ENCODE measurements at places on chromosomes 4 and X.
A peak's percentile ranks its signal among the peaks of the same experiment; 100 is the strongest.

- no peak for DNase-seq
Observed at GRCh38 chr4:6368601-6369000, 99.0 kb downstream of the WFS1 start.

DNA sequence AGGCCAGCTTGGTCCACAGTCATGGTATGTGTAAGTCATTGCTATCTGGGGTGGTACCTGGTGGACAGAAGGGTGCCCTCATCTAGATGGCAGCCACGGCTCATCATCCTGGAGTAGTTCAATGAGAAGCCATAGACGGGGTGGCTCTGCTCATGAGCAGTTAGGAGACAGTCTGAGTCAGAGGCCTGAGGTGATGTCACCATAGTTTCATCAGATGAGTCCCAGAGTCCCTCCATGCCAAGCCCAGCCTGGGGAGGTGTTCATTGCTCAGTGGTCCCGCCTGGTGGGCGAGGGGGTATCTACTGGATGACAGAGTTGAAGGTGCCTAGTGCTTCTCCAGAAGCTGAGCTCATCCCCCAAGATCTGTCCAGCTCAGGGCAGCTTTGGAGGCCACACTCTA lies 49.8 kb downstream of the DLG3 start:
- DNase-seq: no peak

DNA sequence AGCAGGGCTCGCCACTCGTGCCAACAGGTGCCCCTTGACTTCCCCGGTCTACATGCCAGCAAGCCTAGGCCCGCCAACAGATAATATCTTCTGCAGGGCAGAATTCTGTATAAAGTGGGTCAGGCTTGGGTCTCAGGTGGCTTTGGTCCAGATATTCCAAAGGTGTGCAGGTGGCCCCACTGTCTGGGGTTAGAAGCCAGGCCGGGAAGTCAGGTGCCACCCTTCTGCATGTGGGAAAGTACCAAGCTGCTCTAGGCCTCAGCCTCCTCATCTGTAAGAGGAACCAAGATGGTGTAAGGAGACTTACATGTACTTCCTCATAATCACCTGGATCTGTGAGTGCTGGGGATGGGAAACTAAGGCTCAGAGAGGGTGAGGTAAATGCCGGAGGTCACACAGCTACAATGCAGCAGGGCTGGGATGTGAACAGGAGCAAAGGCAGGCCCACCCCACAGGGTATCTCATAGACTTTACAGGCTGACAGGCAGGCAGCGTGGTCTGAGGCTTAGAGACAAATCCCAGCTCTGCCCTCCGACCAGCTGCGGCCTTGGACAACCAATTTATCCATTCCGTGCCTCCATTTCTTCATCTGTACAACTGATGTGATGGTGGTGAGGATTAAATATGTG lies 35.9 kb downstream of the WDR1 start:
- no peak for DNase-seq

- DNase-seq: no peak
Observed at GRCh38 chr4:93263166-93263565, 565.4 kb upstream of the ATOH1 start.

DNA sequence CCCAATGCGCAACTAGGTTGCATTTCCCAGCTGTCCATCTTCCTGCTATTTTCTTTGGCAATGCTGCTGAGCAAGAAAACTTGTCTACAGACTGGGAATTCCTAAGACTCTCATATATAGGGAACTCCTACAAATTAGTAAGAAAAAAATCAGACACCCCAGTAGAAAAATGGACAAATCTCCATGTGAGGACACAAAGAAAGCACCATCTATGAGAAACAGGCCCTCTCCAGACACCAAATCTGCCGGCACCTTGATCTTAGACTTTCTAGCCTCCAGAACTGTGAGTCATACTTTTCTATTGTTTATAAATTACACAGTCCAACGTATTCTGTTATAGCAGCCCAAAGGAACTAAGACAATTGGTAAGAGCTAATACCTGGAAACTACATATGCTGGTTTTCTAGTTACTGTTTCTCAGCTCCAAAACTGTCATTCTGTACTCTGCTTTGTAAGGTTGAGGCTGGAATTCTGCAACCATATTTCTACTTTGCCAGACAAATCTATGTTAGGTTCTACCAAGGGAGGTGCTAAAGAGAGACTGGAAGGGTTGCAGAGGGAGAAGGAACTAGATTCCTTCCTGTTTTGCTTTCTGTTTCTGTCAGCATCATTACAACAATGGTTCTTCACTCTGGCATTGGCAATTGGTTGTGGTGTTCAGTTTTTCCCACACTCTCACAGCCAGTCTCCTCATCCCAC lies 35.7 kb upstream of the FAM241A start:
- DNase-seq: no peak

GRCh38 chr4:188658958-188659522 lies 519.8 kb downstream of the TRIML1 start:
- DNase-seq: no peak

DNA sequence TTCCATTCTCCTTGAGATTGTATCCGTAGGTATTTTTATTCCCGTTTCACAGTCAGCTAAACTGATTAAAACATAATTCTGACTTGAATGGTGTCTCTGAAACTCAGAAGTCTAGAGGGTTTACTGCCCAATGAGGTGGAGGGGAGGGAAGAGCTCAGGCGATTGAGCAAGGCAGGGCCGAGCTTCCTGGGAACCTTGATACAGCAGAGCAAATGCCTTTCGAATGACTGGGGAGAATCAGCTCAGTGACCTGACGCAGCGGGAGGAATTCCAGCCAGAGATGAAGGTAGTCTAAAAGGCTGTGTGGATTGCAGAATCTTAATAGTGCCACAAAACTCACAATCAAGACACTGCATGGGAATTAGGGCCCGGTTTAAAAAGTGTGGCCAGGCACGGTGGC lies 233.6 kb downstream of the EVC2 start:
- DNase-seq: no peak

DNA sequence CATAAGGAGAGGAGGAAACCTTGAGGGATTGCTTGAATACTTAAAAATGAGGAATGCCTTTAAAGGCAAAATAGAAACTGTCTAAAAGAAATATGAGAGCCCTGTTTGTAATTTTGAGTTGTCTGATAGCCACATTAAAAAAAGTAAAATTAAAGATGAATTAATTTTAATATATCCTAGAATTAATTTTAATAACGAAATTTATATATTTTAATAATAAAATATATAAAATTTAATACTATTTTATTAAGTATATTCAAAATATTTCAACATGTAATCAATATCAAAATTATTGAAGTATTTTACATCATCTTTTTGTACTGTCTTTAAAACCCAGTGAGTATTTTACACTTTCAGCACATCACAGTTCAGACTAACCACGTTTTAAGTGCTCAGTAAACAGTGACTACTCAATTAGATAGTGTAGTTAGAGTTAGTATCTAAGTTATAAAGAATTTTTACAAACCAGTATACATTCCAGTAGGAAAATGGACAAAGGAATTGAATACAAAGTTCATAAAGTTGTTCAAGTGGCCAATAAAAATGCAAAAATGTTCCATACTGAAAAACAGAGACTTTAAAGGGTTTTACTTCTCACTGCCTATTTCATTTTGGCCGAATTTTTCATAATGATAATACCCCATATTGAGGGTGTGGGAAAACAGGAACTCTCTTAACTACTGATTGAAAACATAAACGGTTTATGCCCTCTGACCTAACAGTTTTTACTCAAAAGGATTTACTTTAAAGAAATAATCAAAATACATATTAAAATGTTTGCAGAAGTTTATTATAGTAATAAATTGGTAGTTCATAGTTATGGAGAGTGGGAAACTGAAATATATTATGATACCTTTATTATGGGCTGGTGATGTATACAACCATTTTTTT lies 2.9 kb downstream of the SLC30A9 start:
- no peak for DNase-seq

- DNase-seq: no peak
Observed at GRCh38 chr4:177266506-177266905, 43.2 kb upstream of the NEIL3 start.

GRCh38 chrX:6384921-6385320 lies 150.0 kb downstream of the VCX3A start:
- DNase-seq: no peak

GRCh38 chr4:81465406-81466340 lies 6.0 kb downstream of the RASGEF1B start:
- DNase-seq: peak; percentile 98

GRCh38 chrX:43707812-43708548 lies 51.9 kb downstream of the MAOA start:
- no peak for DNase-seq

- DNase-seq: no peak
Observed at GRCh38 chrX:78326401-78326800, 1.0 kb downstream of the CYSLTR1 start.

DNA sequence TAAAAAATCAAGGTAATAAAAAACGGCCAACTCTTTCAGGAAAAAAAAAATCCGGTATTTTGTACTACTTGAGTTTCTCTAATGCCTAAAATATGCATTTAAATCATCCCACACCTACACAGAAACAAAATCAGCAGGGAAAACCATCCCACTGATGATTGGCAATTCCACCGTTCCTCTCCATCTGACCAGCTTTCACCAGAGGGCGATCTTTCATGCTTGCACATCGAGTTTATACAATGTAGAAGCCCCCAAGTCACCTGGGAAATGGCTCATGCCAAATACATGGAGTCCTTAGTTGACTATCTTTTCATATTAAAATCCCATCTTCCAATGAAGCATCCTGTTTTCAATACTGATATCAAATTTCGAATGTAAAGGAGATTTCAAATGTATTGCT lies 69.2 kb downstream of the PTCHD1 start:
- no peak for DNase-seq
